ENCODE measurements at places on chromosomes 4 and X.

GRCh38 chr4:174135936-174136406, 147.5 kb downstream of the FBXO8 start:
- no peak for DNase-seq

DNA sequence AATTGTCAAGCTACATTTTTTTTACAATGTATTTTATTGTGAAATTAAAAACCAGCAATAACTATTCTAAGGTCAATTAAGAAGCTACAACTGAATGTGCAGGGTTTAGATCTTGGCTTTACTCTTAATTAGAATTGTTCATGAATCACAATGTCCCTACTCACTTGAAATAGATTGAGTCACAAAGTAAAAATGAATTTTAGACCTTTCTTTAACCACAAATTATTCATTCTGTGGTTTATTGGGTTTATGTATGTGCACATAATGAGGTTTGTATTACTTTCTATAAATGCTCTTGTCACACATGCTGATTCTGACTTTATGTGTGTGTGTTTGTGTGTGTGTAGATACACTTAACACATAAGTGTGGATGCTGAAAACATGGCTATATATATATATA, 647.0 kb upstream of the AADAT start:
- no peak for DNase-seq

DNA sequence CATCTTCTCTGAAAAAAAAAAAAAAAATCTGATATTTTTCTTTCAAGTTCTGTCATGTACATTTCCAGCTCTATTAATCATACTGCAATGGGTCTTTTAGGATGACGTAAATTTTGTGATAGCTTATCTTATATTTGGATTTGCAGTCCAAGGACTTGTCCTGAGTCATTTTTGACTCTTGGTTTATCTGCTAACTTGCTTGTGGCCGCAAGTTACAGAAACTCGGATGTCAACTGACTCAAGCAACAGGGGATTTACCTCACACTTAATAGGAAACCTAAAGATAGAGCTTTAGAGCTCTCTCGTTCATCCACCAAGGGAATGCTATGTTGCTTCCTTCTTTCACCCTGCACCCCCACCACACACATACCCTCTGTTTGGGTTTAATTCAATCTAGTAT, 1433.8 kb upstream of the TENM3 start:
- no peak for DNase-seq

GRCh38 chr4:151169223-151169622, 69.8 kb downstream of the RPS3A start:
- DNase-seq = no peak

GRCh38 chrX:39518476-39519029, 579.2 kb downstream of the BCOR start:
- DNase-seq = no peak

- no peak for DNase-seq
Measured at GRCh38 chr4:151469970-151470369, 61.0 kb downstream of the FHIP1A start.

- DNase-seq = no peak
Measured at GRCh38 chr4:1626941-1627340, 57.2 kb downstream of the FAM53A start.

DNA sequence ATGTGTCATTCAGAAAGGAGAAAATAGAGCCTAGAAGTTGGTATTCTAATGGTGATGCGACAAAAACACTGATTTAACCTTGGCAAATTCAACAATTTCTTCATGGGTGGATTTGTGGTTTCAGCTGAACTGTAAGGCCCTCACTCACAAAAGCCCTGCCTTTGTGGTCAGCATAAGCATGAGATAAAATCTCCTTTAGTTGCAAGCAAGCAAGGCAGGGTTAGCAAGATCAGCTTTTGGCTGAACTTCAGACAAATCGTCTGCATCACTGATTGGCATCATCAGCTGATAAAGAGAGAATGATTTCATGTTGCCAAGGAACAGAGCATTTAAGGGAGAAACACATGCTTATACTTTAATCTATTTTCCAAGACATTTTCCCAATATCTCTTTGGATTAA, 2582.2 kb downstream of the PCDH7 start:
- DNase-seq = no peak

DNA sequence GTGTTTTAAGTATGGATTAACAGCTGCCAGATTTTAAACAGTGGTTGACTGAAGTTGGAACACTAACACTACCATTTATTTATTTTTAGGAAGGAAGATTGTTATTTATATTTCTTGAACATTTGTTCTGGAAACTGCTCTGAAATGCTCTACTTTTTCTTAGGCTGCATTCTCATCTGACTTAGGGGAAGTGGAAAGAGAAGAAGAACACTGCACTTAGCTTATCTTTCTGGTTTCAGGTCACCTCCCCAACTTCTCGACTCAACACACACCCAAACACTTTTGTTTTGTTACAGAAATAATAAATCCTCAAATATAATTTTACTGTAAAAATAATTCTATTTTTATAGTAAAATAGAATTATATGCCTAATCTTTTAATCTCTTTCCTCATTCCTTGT, 18.6 kb downstream of the BLTP1 start:
- DNase-seq = no peak

- no peak for DNase-seq
Measured at GRCh38 chr4:82792912-82793649, 5.5 kb downstream of the SCD5 start.

DNA sequence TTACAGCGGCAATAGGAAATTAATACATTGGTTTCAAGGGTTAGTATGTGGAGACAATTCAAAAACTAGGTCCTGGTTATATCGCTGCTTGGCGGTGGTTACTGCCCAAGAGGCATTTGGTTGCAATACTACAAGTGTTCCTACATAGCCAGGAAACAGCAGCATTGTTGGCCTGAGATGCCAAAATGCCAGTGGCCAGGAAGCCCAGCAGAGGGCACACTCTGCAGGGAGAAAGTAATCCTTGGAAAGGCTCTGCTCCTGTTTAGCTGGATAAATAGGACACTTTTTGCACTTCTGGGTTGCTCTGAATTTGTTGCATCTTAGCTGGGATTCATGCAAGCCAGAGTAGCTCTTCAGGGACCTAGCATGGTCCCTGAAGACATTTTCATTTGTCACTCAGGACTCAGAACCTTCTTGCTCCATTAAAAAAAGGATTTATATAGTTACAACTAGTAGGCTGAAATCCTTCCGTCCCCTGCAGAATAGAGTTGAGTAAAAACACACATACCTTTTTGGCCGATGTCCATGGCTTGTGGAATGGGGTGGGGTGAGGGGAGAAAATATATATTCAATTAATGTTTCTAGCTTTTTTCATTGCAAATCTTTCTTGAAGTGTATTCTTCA, 8.1 kb upstream of the GPR119 start:
- DNase-seq = peak; percentile 6

- DNase-seq = no peak
Measured at GRCh38 chrX:46838974-46839480, 2.2 kb downstream of the RP2 start.

DNA sequence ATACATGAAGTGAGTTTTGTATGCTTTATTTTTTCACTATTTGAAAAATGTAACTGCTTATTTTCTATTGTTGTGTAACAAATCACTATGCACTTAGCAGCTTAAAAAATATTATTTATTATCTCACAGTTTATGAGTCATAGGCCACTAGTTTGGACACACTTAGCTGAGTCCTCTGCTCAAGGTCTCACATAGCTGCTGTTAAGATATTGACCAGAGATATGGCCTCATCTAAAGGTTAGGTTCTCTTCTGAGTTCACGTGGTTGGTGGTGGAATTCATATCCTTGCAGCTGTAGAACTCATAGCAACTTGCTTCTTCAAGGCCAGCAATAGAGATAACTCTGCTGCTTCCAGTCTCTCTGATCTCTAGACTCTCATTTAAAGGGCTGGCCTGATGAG, 534.4 kb downstream of the SPRY1 start:
- DNase-seq = no peak

- DNase-seq = no peak
Measured at GRCh38 chrX:103274284-103274683, 2.3 kb downstream of the TCEAL5 start.

All from activated CD4-positive, alpha-beta T cell treated with anti-CD3 and anti-CD28 coated beads for 48 hours (primary cell).